ENCODE measurements at places on chromosomes 13 and 19.

DNA sequence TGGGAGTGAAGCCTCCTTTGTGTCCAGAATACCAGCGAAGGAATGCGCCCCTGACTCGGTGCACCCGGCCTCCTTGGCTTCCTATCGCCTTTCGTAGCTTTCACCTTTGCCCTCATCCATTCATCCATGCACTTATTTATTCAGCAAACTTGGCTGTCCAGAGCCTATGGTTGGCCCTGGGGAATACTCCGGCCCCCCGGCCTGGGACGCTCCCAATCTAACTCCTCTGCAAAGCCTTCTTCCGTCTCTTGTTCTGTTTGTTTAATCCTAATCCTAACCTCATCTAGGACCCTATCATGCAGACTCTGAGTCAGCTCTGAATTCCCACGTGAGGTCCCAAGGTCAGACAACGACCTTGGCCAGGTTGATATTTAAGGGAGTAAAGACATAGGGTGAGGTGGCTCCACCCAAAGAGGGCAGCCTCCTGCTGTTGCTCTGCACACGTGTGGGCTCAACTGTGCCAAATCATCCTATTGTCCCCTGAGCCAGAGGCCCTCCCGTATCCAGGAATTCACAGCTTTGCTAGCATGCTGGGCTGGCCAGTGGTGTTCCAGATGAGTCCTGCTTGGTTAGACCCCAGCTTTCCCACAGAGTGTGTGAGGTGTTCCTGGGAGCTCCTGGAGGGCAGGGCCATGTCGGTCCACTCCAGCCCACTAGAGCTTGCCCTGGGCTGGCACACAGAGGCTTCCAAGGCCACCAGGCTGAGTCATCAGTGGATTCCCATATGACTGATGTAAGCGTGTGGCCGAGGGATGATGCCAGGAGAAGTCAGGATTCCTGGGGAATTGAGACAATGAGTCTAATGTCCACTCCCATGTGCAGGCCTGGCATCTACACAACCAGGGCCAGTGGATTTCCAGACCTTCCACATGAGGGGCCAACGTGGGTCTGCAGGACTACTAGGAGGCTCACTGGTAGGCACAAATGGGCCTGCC, 6.5 kb upstream of the CCNE1 start:
- no peak for DNase-seq

- DNase-seq = no peak
These were observed 367.3 kb downstream of the KCNRG start for GRCh38 chr13:50382511-50382910.

GRCh38 chr13:30619731-30620130, 2.0 kb downstream of the USPL1 start:
- no peak for DNase-seq

- DNase-seq = no peak
These were observed 863 bp downstream of the AURKC start for GRCh38 chr19:57231686-57232085.

- DNase-seq = no peak
These were observed 48.2 kb downstream of the DPY19L3 start for GRCh38 chr19:32453736-32454135.

DNA sequence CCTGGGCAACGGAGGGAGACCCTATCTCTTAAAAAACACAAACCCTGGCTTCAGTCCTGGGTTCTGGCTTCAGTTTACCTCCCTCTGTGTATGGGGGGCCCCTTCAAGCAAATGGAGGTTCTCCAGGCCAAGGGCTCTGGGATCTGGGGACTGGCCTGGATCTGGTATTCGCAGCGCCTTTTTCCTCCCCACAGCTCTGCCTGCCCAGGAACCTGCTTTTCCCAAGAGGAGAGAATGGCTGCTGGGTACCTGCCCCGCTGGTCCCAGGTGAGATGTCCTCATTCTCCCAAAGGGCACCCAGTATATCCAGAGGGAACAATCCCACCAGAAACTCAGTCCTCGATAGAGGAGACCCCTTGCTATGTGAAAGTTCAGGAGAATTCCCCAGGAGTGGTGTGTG, 3.2 kb downstream of the ZNF554 start:
- no peak for DNase-seq

DNA sequence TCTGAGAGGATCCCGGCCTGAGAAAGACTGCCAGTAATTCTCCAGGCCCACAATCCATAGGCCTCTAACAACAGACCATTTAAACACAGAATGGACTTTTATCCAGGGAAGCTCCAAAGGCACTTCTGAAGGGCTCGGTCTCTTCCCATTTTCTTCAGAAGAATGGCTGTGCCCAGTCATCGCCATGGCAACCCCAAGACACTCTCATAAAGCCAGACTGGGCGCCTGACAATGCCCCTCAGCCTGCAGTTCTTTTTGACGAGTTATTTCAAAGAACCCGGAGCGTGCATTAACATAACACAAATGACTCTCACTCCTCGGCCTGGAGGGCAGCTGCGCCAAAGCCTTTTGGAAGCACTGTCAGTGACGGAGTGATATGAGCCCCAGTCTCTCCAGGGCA, 61.0 kb downstream of the RASA3 start:
- DNase-seq = no peak

Data from T-helper 2 cell treated with Interferon-gamma antibody and Interleukin-4, amounts not matched to agents 5 μg/mL and 100 μg/mL, for 36 hours (primary cell).